ENCODE measurements at places on chromosomes 16 and 17.
A peak's percentile ranks its signal among the peaks of the same experiment; 100 is the strongest.

- DNase-seq = no peak
Observed at GRCh38 chr16:57846078-57846697, 43.9 kb upstream of the KIFC3 start.

DNA sequence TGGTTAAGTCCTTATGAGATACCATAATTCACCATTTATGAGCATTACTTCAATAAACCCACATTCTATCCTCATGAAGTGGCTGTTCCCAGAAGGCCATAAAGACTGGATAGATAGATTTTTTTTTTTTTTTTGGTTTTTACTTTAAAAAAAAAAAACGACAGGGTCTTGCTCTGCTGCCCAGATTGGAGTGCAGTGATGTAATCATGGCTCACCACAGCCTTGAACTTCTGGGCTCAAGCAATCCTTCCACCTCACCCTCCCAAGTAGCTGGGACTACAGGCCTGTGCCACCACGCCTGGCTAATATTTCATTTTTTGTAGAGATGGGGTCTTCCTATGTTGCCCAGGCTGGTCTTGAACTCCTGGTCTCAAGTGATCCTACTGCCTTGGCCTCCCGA lies 102.3 kb downstream of the XYLT1 start:
- DNase-seq = no peak

GRCh38 chr17:80101946-80102663 lies 724 bp downstream of the GAA start:
- peak; percentile 56 for DNase-seq

DNA sequence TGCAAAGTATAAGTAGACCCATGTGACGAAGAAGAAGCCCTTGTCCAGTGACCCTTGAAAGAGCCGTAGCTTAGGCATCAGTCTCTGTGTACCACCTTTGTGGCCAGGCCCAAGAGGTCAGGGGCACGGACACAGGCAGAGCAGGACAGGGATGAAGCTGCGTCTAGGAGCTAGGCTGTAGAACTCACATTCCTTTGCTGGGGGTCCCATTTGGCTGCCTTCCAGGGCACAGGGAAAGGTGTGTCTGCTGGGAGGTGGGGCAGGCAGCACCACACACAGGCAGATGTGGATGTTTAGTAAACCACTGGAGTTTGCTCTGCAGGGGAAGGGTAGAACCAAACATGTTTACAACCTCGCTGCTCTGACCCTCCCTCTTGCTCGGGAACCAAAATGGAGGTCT lies 33.7 kb downstream of the HNF1B start:
- DNase-seq = no peak

- DNase-seq = no peak
Observed at GRCh38 chr17:31595076-31595475, 203.6 kb downstream of the RAB11FIP4 start.

GRCh38 chr17:81315129-81315884 lies 20.2 kb upstream of the SLC38A10 start:
- no peak for DNase-seq

DNA sequence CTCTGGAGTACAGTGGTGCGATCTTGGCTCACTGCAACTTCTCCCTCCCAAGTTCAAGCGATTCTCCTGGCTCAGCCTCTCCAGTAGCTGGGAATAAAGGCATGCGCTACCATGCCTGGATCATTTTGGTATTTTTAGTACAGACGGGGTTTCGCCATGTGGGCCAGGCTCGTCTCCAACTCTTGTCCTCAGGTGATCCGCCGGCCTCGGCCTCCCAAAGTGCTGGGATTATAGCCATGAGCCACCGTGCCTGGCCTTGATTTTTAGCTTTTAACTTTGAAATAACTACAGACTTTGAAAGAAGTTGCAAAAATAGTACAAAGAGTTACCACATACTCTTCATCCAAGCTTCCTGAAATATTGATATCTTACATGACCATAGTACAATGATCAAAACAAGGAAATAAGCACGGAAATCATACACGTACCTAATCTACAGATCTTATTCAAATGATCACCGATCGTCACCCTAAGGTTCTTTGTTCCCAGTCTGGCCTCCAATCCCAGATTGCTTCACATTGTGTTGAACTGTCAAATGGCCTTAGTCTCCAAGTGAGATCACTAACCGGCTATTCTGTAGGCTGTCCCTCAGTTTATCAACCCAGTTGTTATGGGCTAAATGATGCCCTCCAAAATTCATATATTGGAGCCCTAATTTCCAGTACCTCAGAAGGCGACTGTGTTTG lies 18.4 kb downstream of the NPIPA1 start:
- no peak for DNase-seq

GRCh38 chr16:85188822-85189672 lies 76.8 kb upstream of the CIBAR2 start:
- no peak for DNase-seq

GRCh38 chr17:949623-950303 lies 29.8 kb downstream of the NXN start:
- DNase-seq = no peak

DNA sequence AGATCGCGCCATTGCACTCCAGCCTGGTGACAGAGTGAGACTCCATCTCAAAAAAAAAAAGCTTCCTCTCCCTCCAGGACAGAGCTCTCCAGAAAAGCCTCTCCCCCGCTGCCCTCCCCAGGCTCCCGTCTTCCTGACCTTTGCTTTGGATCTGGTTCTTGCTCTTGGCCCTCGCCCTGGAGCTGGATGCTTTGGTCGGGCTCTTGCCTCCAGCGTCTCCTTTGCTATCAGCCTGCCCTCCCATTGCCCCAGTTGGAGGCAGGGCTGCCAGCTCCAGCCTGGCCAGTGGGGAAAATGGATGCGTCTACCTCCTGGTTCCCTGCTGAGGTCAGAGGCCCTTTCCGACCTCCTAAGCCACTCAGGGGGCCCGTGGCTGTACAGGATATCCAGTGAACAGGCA lies 35.9 kb downstream of the TRARG1 start:
- DNase-seq = no peak

- no peak for DNase-seq
Observed at GRCh38 chr17:10789694-10790271, 14.1 kb downstream of the TMEM238L start.

DNA sequence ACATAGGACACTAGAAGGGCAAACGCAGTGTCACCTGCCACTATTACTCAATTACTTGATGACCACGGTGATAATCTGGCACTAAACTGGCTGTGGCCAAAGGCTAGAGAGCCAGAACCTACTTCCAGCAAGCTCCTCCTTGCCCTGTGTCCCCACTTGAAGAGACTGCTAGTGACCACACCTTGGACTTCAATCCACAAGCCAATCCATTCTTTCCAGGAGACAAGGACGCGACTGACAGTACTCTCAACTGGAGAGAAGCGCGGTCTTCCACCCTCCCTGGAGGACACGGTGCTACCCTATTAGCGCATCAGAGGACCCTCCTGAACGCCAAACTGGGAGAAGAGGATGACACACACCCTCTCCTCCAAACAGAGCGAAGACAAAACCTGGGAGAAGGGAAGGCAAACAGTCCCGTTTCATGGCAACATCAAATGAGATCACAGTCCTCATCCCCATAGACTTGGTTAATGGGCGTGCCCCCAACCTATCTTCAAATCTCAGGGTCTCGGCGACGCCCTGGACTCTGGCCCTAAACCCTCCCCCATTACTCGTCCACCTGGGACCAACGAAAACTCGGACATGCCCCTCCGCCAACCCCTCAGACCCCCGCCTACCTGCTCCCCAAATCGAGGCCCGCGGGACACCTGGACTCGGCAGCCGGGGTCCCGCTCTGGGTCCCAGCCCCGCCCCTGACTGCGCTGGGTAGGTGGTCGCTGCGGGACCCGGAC lies 508 bp downstream of the FLCN start:
- peak; percentile 33 for DNase-seq

- peak; percentile 36 for DNase-seq
Observed at GRCh38 chr17:80790021-80790765, 201.4 kb upstream of the CHMP6 start.

GRCh38 chr17:15250135-15250860 lies 14.8 kb downstream of the PMP22 start:
- DNase-seq = no peak

DNA sequence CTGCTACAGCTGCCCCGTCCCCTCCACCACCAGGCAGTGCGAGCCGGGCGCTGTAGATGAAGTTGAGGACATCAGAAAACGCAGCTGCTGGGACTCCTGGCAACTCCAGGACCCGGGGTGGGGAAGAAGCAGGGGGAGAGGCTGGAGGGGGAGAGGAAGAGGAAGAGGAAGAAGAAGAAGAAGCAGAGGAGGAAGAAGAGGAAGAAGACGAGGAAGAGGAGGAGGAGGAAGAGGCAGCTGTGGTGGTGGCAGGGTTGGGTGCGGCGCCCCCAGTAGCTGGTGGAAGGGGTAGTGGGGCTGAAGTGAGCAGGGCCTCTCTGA lies 13.2 kb downstream of the ZBTB4 start:
- no peak for DNase-seq

GRCh38 chr16:50879873-50880695 lies 138.2 kb downstream of the CYLD start:
- DNase-seq = peak; percentile 71

DNA sequence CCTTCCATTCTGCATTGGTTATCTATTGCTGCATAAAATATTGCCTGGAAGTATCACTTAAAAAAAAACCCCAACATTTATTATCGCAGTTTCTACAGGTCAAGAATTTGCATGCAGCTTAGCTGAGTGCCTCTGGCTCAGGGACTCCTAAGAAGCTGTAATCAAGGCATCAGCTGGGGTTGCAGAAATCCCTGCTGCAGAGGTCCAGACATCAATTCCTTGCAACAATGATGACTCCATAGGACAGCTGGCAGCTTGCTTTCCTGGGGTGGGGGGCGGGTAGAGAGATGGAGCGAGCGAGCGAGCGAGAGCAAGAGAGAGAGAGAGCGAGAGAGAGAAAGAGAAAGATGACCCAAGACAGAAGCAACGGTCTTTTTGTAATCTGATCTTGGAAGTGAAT lies 308.1 kb downstream of the HAPSTR1 start:
- DNase-seq = no peak

- peak; percentile 93 for DNase-seq
Observed at GRCh38 chr17:10151667-10152496, 46.5 kb downstream of the GAS7 start.

DNA sequence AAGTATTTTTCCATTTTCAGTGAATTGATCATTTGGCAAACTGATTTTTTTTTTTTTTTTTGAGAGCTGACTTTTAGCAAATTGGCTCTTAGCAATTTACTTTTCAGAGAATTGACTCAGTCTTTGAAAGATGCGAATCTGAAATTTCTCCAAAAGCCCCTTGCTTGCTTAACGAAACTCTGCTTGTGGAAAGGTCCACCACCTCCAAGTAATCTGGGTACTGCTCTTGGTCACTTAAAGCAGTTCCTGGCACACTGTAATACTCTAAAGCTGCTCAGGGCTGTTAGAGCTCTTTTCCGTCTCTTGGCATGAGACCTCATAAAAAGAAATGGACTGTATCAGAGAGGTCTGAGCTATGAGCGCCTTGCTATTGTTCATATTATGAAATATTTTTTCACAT lies 2.9 kb downstream of the GSDMB start:
- no peak for DNase-seq

- no peak for DNase-seq
Observed at GRCh38 chr16:81319221-81319912, 4.6 kb downstream of the GAN start.

- DNase-seq = peak; percentile 81
Observed at GRCh38 chr16:29816694-29817441, 916 bp downstream of the PAGR1 start.

DNA sequence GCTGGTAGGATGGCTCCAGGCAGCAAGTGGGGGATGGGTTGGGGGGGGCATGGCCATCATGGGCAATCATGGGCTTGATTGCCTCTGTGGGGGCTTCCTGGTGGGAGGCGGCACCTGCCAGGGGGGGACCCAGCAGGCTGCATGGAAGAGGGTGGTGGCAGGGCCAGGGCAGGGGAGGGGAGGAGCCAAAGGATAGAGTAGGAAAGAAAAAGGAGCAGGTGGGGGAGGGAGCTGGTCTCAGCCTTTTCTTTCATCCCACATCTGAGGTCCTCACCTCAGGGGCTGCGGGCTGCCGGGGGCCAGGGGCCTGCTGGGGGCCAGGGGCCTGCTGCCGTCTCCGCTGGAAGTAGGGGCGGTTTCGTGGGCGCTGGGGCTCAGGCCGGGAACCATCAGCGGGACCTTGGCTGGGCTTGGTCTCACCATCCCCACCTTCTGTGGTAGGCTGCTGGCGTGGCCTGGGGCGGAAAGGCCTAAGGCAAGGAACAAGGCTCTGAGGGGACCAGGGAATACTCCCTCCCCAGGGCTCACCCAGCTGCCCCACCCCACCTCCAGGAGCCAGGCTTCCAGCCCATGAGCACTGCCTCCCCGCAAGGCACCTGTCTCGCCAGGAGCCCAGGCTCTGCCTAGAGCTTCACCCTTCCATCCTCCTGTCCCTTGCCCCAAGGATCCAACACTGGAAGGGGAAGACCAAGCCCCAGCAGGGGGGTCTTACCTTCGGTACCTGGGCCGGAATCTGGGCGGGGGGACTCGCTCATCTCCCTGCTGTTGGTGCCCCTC lies 5.0 kb downstream of the YBX2 start:
- DNase-seq = no peak

DNA sequence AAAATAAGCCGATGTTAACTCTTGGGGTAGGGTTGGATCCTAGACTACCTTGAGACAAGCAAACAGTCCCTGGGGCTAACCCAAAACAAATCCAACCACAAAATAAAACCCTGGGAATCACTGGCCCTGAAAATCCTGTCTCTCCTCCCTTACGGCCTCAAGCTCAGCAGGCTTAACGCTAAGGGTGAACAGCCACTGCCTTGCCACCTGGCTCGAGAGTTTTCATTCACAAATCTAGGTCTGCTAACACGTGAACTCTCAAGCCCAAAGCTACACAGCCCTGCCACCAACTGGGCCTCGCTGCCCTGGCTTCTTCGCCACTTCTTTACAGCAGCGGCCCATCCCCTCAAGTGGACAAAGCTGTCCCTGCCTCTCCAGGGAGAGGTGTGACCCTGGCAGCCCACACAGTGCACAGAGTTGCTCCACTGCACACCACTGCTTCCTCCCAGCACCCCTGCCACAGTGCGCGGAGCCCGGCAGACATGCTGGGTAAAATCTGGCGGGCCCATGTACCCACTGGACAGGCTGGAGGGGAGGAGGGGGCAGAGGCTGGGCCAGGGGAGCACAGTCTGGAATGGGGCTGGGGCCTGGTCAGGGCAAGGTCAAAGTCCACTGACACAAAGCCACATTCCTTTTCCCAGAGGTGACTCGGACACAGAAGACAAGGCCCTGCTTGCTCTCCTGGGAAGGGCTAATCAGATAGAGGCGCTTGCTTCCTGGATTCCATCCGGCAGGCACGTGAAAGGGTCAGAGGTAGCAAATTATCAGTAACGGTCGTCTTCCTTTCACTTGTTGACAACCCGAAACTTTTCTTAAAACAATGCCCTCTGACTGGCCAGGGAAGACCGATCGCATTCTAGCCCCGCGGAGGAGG lies 996 bp downstream of the PCYT2 start:
- DNase-seq = peak; percentile 51

Measured in NB4 (cell line).